Fibroblast of lung (primary cell): ENCODE measurements at places on chromosomes 12 and 14. TPM values are rescaled to one million over a fixed set of nuclear protein-coding genes. Genes with fewer than 3 reads are reported as not detected.

- DNase-seq, result no peak
Measured at GRCh38 chr14:79325557-79325956, 885.7 kb downstream of the DIO2 start.

The TMTC3 gene
- 19.5 and 59.7 TPM in 2 replicates for polyA plus RNA-seq

DNA sequence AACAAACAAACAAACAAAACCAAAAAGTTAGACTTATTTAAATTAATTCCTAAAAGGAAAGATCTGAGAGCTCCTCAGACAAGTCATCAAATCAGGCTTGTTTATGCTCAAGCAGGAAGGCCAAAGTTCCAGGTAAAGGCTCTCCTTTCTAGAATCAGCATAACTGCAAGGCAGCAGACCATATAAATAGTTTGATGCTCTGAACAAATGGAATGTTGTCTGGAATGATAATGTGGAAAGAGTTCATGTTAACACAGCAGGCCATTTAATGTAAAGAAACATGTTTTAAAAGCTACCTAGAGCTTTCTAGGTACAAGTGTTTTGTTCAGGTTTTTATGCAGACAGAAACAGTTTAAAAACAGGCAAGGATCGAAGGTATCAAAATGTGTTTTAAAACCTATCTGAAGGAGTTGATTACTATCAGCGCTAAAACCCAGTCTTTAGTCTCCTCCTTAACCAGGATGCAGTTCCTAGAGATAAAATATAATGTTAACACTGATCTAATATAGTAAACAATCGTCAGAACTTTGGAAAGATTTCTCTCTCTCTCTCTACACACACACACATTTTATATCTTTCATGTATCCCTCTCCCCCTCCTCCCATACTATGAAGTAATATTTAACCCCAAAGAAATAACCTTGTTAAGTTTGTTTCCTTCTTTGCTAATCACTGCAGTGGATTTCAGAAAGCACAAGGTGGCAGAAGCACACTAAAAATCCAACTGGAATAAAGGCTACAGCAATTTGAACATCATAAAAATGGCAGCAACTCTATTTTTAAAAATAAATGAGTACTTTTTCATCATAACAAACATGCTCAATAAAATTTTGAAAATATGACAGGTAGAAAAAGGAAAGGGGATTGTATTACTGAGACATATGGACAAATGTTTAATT, 135.5 kb downstream of the PAWR start:
- DNase-seq, result peak; percentile 57

DNA sequence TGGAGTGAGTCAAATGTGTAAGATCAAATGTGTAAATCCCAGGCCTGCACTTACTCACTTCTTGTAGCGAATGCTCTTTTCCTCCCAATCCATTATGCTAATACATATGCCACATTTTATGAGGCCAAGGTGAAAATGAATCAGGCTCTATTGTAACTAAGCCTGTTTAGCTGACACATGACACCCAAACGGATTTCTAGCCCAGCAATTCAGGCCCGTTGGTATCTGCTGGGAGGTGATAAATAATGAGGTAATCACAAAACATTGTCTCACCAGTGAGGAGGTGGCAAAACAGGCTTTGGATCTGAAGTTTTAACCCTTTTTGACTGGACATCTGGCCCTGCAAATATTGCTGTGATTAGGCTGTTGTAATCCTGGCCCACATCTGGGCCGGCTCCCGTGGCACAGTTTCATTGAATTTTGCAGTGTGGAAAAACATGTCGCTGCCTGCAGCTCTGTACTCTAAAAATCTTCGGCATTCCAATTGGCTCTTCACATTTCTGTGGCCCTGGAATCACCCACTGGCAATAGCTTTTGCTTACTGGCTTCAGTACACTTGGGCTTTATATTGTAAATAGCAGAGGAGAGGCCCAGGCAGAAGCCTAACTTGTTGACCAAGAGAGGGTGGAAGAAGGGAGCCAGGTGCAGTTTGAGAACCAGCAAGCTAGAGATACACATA, 106.1 kb downstream of the PAX9 start:
- DNase-seq, result no peak

- no peak for DNase-seq
Measured at GRCh38 chr12:128971802-128972201, 118.5 kb downstream of the GLT1D1 start.

The ADAM21 gene
- 0.36 and 0.79 TPM in 2 replicates for polyA plus RNA-seq

DNA sequence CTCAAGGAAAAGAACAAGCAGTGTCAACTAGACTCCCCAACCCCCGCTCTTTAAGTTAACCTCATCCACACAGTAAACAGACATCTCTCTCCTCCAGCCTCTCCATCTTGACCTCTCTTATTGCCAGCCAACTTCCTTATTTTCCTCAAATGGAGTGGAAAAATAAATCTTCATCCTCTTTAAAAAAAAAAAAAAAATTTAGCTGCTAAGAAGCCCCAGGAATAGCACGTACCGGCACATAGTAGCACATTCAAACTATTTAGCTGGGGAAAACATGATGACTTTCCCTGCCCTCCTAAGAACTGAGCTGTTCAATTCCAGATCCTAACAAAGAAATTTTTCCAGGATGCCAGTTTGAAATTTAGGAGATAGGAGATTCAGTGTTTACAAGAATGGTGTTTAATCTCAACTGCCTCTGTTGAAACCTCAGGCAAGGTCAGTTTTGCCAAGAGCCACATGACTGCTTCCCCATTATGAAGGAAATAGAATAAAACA, 90.8 kb downstream of the EPS8 start:
- DNase-seq, result no peak
